Hepatic stellate cell (primary cell): ENCODE measurements at places on chromosomes 7 and 10.

GRCh38 chr7:137846827-137847567 is at the start of gene DGKI:
Gene DGKI, minus strand, starts transcription at chr7:137846974.
- peak; percentile 74 for DNase-seq

DNA sequence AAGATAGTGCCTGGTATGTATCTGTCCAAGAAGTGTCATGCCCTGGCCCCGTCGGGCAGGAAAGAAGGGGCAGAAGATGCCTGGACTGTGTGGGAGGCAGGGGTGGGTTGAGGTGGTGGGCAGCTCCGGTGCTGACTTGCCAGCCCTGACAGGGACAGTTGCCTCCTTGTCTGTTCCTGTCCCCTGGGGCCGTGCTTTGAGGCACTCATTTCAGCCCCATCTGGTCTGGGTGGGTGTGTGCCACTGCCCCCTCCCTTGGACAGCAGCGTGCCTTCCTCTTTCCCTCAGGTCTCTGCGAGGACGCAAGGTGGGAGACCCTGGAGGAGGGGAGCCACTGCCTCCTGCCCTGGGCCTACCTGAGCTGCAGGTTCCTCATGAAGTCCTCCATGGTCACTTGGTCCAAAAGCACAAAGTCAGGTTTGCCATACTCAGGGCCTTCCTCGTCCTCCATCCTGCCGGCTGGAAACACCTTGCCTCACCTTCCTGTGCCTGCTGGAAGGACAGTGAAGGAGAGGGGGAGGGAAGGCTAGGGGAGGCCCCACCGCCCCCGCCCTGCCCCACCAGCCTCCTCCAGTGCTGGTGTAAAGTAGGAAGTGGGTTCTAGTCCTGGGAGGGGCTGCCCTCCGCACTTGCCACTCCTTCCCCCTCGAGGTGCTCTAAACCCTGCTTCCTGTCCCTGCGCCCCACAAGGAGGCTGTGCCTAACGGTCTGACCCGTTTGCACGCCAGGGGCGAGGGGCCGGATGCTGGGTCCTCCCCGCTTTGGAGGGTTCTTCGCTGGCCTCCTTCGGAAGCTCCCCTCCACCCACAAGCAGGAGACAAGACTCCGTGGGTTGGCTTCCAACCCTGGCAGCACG is at the start of gene MYO1G:
TSS of gene MYO1G (minus strand) at position 505 of the 856 bp plus-strand sequence. CDS start at position 451, 54 bp downstream.
- no peak for DNase-seq

- peak; percentile 32 for DNase-seq
These were observed 495.6 kb upstream of the KLF6 start for GRCh38 chr10:4280461-4281189.

GRCh38 chr7:101542527-101543241 is 86.4 kb downstream of the MYL10 start:
- no peak for DNase-seq

GRCh38 chr10:122304054-122304579 is 33.0 kb downstream of the BTBD16 start:
- DNase-seq = no peak

GRCh38 chr10:118272149-118272721 is 69.9 kb downstream of the FAM204A start:
- DNase-seq = no peak

DNA sequence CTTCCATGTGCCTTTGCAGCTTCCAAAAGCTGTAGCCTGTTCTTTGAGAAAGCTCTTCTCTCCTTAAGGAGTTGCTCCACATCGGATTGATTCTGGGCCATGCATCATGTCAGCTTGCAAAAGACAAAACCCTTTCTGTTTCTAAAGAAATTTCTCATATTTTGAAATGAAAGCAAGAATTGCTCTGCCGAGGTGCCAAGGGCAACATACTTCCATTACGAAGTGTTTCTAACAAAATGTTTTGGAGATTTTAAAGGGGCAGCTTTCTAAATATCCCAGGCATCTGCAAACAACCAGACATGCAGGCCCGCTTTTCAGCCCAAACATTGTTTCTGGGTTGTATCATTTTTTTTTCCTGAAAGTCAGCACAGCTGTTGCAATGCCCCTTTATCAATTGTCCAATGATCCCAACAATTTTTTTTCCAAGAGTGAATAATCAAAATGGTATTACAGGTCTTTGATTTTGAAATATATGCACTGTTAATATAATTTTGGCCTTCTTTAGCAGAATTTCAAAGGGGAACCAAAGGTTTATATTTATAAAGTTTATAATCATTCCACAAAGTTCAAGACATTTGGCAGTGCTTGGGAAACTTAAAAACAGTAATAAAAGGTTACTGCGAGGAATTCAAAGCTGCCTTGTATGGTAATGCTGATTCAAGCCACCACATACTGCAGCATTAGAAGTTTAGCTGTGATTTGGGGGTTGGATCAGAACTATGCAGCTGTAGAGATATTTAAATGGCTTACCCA is 61.0 kb downstream of the TES start:
- no peak for DNase-seq

DNA sequence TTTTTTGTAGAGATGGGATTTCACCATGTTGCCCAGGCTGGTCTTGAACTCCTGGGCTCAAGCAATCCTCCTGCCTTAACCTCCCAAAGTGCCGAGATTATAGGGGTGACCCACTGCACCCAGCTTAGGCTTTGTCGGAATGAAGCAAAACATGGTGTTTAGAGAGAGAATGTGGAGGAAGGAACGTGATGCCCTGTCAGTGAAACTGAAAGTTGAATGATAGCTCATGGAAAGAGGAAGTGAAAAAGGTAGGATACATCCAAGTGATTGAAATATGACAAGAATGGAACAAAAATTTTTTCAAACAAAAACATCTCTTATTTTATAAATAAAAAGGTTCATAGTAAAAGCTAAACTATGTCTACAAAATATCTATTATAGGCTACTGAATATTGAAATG is 5.9 kb downstream of the AKAP9 start:
- no peak for DNase-seq

DNA sequence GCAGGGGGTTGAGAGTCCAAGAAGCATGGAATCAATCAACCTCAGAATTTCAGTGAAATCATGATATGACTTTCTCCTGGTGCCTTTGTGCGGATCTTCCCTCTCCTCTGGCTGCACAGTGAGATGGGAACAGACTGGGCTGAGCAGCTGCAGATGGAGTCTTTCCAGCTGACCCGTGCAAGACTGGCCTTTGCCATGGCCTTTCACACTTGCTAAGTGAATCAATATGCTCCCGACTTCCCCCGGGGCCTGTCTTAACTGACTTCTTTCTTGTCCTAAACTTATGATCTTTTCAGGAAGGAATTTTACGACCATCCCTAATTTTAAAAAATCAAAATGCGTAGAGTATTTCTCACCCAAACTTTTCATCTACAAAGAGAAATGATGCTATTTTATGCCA is 469.9 kb downstream of the GALNT17 start:
- DNase-seq = no peak

- no peak for DNase-seq
These were observed 97.8 kb downstream of the AGMO start for GRCh38 chr7:15463801-15464666.

GRCh38 chr10:85623342-85623741 is 743.3 kb downstream of the GRID1 start:
- DNase-seq = no peak

DNA sequence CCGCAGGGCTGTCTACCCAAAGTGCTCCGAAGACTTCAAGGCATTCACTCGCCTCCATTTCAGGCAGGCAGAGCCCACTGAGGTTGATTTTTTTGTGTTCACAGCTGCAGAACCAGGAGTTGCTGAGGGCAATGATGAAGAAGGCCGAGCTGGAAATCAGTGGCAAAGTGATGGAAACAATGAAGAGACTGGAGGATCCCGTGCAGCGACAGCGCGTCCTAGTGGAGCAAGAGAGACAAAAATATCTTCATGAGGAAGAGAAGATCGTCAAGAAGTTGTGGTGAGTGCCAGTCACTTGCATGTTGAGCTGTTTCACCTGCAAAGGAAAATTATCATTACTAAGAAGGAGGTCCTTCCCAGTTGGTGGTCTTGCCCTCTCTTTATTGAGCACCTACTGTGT is 210.5 kb downstream of the ARHGAP21 start:
- DNase-seq = peak; percentile 12

DNA sequence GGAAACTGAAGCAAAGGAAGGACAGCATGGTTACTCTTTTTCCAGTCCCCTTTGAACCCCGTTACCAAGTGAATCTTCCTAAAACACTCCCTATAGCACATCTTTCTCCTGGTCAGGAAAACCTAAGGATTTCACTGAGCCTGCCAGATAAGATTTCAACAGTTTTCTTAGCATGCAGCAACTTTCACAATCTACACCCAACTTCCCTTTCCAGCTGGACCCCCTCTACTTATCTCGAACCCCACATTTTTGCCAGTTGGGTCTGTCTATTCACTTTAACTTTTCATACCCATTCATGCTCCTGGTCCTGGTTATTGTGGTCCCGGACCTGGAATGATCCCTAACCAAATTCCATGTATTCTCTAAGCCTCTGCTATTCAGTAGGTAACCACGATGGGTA is 14.9 kb upstream of the CPVL start:
- DNase-seq = no peak

DNA sequence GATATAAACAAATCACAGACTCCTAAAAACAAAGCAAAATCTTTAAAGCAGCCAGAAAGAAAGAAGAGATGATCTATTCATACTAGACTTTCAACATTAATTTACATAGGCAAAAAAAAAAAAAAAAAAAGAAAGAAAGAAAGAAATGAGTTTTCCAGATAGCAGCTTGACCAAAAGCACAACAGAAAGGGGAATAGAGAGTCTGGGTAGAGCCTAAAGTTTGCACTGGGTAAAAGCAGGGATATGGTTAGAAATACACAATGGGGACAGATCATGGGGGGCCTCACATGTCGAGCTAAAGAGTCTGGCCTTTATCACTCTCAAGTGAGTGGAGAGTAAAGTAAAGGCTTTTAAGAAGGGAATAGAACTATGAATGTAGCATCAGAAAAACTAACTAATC is 169.8 kb downstream of the SGMS1 start:
- DNase-seq = no peak

GRCh38 chr7:27873981-27874957 is 134.3 kb downstream of the TAX1BP1 start:
- peak; percentile 32 for DNase-seq

DNA sequence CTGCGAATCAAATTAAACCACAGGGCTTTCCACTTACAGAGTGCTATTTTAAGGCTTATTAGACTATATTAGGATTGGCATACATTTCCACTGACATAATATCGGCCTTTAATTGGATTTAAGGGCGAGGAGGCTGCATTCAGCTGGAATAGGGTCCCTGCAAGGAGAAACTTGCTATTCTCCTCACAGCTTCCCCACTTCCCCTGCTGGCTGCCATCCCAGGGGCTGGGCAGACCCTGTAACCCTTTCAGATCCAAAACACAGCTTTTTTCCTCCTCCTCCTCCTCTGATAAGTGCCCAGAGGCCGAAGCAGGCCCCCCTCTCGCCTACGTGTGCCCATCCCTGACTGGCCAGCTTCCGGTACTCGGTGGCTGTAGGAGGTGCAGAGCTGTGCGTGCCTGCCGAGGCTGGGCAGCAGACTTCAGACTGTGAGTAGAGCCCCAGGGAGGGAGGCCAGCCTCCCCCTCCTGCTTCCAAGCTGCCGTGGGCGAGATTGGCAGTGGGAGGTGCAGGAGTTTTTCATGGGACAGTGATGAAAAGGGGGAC is 224.2 kb downstream of the PLXNA4 start:
- no peak for DNase-seq

DNA sequence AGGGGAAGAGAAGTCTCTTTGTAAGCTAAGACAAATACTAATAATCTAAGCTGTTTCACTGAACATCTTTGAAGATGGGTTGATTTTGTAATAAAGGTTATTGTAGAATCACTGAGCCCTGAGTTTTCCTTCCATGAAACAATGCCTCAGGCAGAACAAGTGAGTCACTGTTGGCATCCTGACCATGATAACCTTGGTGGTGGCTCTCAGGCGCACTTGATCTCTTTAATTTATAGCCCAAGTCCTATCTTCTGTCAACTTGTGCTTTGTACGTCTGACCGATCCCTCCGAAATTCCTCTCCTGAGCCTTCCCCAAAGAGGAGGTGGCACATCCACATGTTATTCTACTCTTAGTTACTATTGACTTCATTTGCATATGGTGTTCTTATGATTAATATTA is 812.9 kb downstream of the REEP3 start:
- DNase-seq = no peak

- DNase-seq = no peak
These were observed 74.8 kb downstream of the CDK1 start for GRCh38 chr10:60853107-60853506.

DNA sequence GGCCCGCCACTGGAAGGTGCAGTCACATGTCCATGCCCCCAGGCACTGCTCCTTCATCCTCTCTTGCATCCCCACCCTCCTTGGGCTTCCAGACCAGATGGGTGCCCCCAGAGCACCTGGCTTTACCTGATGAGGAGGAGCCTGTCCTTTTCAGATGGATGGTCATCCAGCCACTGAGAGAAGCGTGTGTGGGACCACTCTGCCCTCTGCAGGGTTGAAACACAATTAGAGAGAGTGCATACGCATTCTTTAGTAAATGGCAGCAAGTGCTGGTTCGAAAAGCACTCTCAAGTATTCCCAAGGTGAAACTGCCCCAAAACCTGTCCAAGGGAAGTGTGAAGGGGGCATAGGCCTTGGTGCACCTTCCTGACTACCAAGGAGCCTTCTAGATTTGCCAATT is 41.6 kb downstream of the HBP1 start:
- DNase-seq = no peak

DNA sequence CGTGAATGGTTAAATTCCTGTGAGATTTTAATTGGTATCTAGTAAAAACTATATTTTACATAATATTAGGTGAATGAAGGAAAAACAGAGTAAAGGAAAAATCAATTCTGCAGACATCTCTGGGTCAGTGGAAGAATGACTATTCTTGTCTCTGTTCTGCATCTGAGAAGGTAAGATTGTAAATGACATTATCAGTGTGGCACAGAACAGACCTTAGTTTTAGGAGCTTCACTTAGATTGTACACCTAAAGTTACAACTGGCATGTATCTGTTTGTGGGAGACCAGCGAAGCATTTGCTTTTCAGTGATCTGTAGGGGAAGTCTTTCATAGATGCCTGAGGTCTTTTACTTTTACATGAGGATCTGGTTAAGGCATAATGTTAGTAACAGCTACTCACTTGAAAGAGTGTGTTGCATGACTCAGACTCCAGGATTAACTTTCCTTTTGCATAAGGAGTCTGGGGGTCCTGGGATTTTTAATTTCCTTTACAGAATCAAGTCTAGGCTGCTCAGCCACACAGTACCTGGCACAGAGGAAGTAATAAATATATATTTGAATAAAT is 56.2 kb downstream of the JMJD1C start:
- DNase-seq = peak; percentile 40
